Kidney (tissue), 22 donors: ENCODE measurements at places on chromosomes 6 and 20. TPM values are rescaled to one million over a fixed set of nuclear protein-coding genes. Genes with fewer than 3 reads are reported as not detected.

- DNase-seq = no peak
Observed at GRCh38 chr20:13260650-13261279, 39.7 kb downstream of the ISM1 start.

DNA sequence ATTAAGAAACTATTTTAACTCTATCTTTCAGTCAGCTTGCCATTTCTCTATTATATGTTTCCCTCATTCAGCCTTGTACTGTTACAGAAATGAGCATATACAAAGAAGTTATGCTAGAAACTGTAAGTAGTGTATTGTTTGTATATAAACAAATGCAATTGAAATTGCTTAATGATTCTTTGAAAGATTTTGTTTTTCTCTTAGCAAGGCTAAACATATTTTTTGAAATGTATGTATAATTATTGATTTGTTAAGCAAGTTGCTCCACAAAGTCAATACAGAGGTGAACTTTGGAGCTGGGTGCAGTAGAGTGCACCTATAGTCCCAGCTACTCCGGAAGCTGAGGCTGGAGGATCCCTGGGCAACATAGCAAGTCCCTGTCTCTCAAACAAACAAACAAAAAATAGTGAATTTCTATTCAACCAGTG is 253.6 kb downstream of the RNGTT start:
- no peak for DNase-seq

The GTF2H4 gene
- 20.9 TPM for polyA plus RNA-seq

The PACRG gene
- polyA plus RNA-seq = 20.0 TPM
